ENCODE measurements at places on chromosomes 4 and X. TPM values are rescaled to one million over a fixed set of nuclear protein-coding genes. Genes with fewer than 3 reads are reported as not detected.

GRCh38 chr4:185911556-185912064 is 99.6 kb upstream of the SORBS2 start:
- peak overlapping the region; percentile 91 for H3K27ac ChIP-seq
- no peaks in the 10 kb centered on the region for H3K27me3 ChIP-seq
- no peaks in the 10 kb centered on the region for H3K36me3 ChIP-seq
- peak; percentile 71 for DNase-seq
- H3K4me3 ChIP-seq, result no peak overlapping the region

- DNase-seq, result no peak
- H3K4me3 ChIP-seq, result no peak overlapping the region
- H3K27ac ChIP-seq, result no peak overlapping the region
- no peaks in the 10 kb centered on the region for H3K27me3 ChIP-seq
- no peaks in the 10 kb centered on the region for H3K4me1 ChIP-seq
Observed at GRCh38 chrX:67004451-67004850, 365.6 kb upstream of the EDA2R start.

DNA sequence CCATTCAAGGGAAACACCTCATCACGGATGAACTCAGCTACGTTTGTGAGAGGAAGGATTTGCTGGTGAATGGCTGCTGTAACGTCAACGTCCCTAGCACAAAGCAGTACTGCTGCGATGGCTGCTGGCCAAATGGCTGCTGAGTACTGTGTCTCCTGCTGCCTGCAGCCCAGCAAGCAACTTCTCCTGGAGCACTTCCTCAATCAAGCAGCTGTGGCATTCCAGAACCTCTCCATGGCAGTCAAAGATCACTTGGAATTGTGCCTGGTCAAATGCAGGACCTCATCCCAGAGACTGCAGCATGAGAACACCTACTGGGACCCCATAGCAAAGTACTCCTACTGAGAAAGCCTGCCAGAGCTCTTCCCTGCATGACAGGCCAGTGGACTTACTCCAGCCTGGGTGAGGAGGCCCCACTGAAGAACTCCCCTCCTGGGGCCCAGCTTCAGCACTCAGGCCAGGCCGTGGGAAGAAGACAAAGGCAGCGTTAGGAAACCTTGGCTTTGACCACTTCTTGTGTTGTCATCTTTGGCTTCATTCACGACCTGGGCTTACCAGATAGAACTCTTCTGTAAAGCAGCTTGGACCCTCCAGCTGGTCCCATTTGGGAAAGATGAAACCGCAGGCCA is 244.3 kb downstream of the RBMX2 start:
- no peaks in the 10 kb centered on the region for H3K36me3 ChIP-seq
- no peak for DNase-seq
- H3K27me3 ChIP-seq, result no peaks in the 10 kb centered on the region
- no peak overlapping the region for H3K4me3 ChIP-seq
- H3K27ac ChIP-seq, result no peak overlapping the region

DNA sequence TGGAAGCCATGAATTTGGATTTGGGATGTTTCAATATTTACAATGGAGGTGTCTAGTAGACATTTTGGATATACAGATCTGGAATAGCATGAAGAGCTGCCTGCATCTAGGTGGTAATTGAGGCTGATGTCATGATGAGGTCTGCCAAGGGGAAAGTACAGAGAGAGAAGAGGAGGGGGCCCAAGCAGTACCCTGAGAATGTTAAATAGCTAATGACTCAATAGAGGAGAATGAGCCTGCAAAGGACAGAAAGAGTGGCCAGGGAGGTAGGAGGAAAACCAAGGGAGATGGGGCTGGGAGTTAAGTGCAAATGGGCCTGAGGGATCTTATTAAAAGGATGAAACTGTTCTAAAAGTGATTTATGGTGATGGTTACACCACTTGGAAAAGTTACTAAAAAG is 182.2 kb upstream of the KIT start:
- H3K36me3 ChIP-seq, result no peaks in the 10 kb centered on the region
- H3K27ac ChIP-seq, result no peak overlapping the region
- DNase-seq, result no peak
- no peak overlapping the region for H3K4me3 ChIP-seq
- no peaks in the 10 kb centered on the region for H3K4me1 ChIP-seq

DNA sequence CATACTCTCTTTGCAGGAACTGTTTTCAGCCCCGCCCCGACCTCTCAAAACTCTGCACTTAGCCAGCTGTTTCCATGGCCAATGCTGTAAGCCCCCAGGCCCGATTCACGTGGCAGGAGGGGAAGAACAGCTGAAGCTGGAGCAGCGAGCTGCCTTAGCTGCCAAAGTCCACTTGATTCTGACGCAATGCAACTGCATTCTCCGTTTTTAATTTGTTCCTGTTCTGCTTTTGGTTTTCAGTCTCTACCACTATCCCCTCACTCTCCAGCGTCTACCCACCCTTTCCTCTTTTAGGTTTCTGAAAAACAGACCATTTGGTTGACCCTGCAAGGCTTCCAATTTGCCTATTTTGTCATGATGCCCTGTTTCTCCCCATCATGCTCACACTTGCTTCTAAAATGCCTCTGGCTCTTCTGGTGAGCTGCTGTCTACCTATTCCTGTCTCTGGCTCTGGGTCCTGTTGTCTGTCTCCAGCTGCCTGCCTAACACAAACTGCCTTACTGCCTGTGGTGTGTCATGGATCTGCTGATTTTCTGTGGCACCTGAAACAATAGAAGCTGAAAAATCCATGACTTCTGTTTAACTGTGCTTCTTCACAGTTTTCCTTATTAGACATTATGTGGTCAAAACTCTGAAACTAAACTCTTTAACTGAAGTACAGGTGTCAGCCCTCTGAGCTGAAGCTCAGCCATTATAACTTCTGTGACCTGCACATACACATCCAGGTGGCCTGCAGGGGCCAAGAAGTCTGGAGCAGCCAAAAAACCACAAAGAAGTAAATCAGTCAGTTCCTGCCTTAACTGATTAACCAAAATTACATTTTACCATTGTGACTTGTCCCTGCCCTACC is 160.5 kb upstream of the AGTR2 start:
- H3K4me3 ChIP-seq, result no peak overlapping the region
- peak overlapping the region; percentile 76 for H3K27ac ChIP-seq
- no peaks in the 10 kb centered on the region for H3K36me3 ChIP-seq

DNA sequence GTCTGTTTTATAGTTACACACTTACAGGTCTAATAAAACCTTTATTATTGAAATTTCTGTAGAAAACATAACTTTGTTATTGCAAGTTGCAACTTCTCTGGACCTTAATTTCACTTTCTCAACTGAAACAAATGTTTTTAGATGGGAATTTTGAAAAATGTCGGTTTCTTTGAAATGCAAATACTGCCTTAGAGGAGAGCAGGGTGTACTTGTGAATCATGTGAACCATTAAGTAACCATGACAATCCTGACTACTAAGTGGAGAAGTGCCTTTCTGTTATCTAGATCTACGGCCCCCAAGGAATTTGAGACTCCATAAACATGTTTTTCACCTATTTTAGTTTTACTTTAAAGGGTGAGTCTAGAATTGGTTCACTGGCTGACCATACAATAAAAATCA is 8.5 kb upstream of the ARMCX2 start:
- no peak overlapping the region for H3K27ac ChIP-seq
- no peaks in the 10 kb centered on the region for H3K36me3 ChIP-seq
- no peaks in the 10 kb centered on the region for H3K4me1 ChIP-seq
- no peak overlapping the region for H3K4me3 ChIP-seq
- peaks cover 13% of the 10 kb centered on the region for H3K27me3 ChIP-seq

GRCh38 chrX:74259885-74260491 is 44.0 kb upstream of the ZCCHC13 start:
- H3K36me3 ChIP-seq, result peaks cover 64% of the 10 kb centered on the region
- no peak overlapping the region for H3K4me3 ChIP-seq
- no peaks in the 10 kb centered on the region for H3K27me3 ChIP-seq
- H3K4me1 ChIP-seq, result no peaks in the 10 kb centered on the region
- no peak for DNase-seq
- no peak overlapping the region for H3K27ac ChIP-seq

GRCh38 chr4:100386270-100386669 is 131.6 kb downstream of the EMCN start:
- no peak overlapping the region for H3K4me3 ChIP-seq
- H3K4me1 ChIP-seq, result no peaks in the 10 kb centered on the region
- no peaks in the 10 kb centered on the region for H3K36me3 ChIP-seq
- no peak overlapping the region for H3K27ac ChIP-seq

DNA sequence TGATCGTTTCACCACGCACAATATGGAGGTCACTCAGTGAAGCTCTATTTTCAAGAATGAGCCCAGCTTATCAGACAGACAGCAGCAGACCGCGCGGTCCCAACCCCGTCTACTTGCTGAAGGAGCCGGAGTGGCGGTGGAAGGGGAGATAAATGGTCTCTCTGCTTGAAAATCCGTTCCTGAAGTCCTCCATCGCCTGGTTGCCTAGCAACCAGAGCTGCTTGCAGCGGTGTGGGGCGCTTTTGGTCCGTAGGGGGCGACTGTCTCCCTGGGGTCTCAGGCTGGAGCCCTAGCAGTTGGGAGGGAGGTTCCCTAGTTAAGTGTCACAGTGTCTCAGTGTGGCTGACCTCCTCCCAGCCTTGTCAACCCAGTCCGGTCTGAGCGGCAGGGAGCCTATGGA is 8.3 kb upstream of the DLG3 start:
- no peak overlapping the region for H3K27ac ChIP-seq
- no peaks in the 10 kb centered on the region for H3K27me3 ChIP-seq
- no peaks in the 10 kb centered on the region for H3K36me3 ChIP-seq
- H3K4me3 ChIP-seq, result no peak overlapping the region
- DNase-seq, result peak; percentile 37

DNA sequence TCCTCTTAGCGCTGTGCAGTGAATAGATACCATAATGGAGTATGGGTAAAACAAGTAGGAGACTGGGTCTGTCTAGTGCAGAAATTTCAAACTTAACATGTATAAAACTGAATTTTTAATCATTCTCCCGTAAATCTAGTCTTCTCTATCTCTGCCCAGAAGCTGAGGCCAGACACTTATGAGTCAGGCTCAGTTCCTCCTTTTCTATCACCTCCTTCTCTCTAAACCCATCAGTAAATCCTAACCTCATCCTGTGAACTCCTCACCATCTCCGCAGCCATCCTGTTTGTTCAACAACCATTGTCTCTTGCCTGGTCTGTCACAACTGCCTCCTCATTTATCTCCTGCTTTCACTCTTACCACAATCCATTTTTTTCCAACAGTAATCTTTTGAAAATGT is 19.8 kb upstream of the SGMS2 start:
- H3K4me3 ChIP-seq, result no peak overlapping the region
- H3K27me3 ChIP-seq, result peaks cover 24% of the 10 kb centered on the region
- no peaks in the 10 kb centered on the region for H3K4me1 ChIP-seq
- H3K27ac ChIP-seq, result no peak overlapping the region

DNA sequence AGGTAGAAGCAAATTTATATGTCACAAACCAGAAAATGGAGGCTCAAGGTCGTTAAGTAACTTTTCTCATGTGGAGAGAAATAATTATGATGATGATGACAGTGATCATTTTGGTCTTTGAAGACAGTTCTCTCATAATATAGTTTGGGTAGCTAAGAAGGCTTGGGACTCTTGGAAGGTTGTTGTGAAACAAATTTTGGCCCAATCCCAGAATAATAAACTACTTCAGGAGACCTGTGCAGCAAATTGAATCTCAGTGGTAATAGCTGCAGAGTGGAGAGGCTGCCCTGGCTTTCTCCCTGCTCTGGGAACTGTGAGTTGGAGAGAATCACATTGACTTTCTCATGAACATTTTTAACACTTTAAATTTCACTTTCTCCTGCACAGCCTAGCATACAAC is 217.2 kb upstream of the BOD1L1 start:
- no peaks in the 10 kb centered on the region for H3K27me3 ChIP-seq
- no peak overlapping the region for H3K4me3 ChIP-seq
- no peaks in the 10 kb centered on the region for H3K36me3 ChIP-seq
- DNase-seq, result no peak
- no peaks in the 10 kb centered on the region for H3K4me1 ChIP-seq

DNA sequence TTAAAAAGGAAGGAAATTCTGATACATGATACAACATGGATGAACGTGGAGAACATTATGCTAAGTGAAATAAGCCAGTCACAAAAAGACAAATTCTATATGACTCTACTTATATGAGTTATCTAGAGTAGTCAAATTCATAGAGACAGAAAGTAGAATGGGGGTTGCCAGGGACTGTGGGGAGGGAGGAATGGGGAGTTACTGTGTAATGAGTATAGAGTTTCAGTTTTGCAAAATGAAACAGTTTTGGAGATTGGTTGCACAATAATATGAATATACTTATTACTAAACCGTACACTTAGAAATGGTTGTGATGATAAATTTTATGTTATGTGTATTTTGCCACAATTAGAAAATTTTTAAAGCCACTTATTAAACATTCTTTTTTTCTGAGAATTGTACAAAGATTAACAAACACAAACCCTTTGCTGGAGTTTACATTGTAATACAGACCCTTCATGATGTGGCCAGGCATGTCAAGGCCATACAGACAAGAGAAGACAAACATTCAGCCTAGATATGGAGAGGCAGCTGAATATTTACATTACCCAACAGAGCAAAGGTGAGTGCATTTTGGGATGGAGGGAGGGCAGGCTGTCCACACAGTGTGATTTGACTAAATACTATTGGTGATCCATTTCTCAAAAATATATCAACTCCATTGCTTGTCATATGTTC is 21.2 kb upstream of the GPC3 start:
- no peaks in the 10 kb centered on the region for H3K36me3 ChIP-seq
- H3K27ac ChIP-seq, result no peak overlapping the region
- no peak overlapping the region for H3K4me3 ChIP-seq
- no peak for DNase-seq
- no peaks in the 10 kb centered on the region for H3K27me3 ChIP-seq
- H3K4me1 ChIP-seq, result no peaks in the 10 kb centered on the region

GRCh38 chrX:72430405-72430968 is 124.8 kb upstream of the CITED1 start:
- H3K4me3 ChIP-seq, result no peak overlapping the region
- H3K27ac ChIP-seq, result no peak overlapping the region

- peak; percentile 47 for DNase-seq
- no peak overlapping the region for H3K27ac ChIP-seq
- H3K4me1 ChIP-seq, result peaks cover 15% of the 10 kb centered on the region
- no peaks in the 10 kb centered on the region for H3K27me3 ChIP-seq
- no peaks in the 10 kb centered on the region for H3K36me3 ChIP-seq
Observed at GRCh38 chr4:158805635-158806471, 37.0 kb downstream of the FNIP2 start.

DNA sequence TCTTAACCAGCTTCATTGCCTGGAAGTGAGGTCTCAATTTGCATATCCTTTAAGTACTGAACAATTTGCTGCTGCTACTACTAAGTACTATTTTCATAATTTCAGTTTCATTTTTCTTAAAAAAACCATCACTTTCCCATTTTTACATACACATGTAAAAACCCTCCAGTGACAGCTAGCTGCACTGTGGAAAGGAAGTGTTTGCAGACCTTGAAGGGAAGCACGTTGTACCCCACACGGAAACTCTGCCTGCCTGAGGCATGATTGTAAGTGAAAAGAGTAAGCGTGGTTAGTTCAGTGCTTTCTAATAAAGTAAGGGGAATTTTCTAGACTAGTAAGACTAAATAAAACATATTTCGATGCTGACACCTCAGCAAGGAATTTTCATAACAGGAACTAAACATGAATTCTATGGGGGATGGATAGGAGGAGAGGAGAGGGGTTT is 103.6 kb downstream of the RAPGEF2 start:
- H3K4me3 ChIP-seq, result no peak overlapping the region
- DNase-seq, result no peak
- H3K27ac ChIP-seq, result no peak overlapping the region
- H3K36me3 ChIP-seq, result 0 out of 2 replicates have a peak, but pooled peaks cover 3% of the 10 kb centered on the region

GRCh38 chr4:148288448-148288847 is 153.8 kb downstream of the NR3C2 start:
- H3K4me3 ChIP-seq, result no peak overlapping the region
- peak; percentile 16 for DNase-seq
- H3K4me1 ChIP-seq, result no peaks in the 10 kb centered on the region

CAPN6 gene
- not detected for polyA plus RNA-seq

PLS3 gene
- polyA plus RNA-seq, result 35.7 TPM

STX18 gene
- polyA plus RNA-seq, result 17.3 TPM

LRP2BP gene
- polyA plus RNA-seq, result 0.30 TPM

NPNT gene
- not detected for polyA plus RNA-seq

ZFP42 gene
- polyA plus RNA-seq, result not detected

Data from SK-N-SH (cell line).